Immature natural killer cell (primary cell): ENCODE measurements at places on chromosomes 11 and 22. TPM values are rescaled to one million over a fixed set of nuclear protein-coding genes. Genes with fewer than 3 reads are reported as not detected.

PLEKHA7 gene
- polyA plus RNA-seq, result 0.31 TPM

HTR3A gene
- polyA plus RNA-seq, result not detected

SERPING1 gene
- polyA plus RNA-seq, result 0.71 TPM

DEFB131B gene
- polyA plus RNA-seq, result not detected

DNA sequence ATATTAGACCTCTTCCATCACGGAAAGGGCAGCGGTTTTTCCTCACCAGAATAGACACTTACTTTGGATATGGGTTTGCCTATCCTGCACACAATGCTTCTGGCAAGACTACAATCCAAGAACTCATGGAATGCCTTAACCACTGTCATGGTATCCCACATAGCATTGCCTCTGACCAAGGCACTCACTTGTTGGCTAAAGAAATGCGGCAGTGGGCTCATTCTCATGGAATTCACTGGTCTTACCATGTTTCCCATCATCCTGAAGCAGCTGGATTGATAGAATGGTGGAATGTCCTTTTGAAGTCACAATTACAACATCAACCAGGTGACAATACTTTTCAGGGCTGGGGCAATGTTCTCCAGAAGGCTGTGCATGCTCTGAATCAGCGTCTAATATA lies 20.8 kb downstream of the MS4A4E start:
- no peak for DNase-seq

DNA sequence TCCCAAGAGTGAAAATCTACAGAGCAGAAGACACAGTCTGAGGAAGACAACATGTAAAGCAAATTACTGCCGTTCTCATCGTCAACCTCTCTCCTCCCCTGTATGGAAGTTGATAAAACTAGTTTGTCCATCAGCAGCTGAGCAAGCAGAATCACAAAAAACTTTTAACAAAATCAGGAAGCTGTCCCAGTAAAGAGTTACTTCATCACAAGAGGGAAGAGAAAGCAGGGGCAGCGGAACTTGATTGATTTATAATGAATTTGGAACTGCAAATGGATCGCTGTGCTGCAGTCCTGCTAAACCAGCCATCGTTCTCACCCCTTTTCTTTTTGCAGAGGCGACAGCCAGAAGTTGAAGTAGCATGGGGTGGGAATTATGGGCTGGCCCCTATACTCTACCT lies 13.7 kb upstream of the UCP3 start:
- DNase-seq, result no peak

- DNase-seq, result no peak
Observed at GRCh38 chr11:28054821-28055220, 53.1 kb downstream of the KIF18A start.

DNA sequence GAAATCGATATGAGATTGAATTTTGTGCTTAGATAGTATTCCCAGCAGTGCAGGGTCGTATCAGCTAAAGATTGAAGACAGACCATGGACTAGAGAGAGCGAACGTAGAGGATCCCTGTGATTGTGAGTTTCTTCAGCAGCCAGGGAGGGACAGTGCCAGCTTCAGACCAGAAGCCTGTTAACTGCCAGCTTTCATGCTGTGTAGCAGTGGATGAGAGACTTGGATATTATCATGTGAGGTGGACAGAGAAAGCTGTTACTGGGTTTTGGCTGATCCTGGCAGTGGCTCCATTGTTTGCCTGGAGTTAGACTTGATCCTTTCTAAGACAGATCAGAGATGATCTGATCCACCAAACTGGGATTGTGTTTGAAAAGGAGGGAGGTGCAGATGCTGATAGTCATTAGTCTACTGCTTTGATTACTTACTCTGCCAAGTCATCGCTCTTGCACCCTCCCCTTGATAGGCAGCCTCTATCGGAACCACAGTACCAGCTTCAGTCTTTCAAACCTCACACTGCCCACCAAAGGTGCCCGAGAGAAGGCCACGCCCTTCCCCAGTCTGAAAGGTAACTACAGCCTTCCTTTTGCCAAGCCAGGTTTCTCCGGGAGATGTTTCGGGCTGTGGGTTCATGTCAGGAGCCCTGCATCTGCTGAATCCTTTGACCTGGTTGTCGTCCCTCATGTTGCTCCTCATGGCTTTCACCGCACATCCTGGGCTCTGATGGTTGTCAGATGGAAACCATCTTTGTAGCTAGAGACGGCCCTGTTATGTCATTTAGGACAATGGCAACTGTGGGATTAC lies 16.2 kb downstream of the MADD start:
- DNase-seq, result no peak
